ENCODE measurements at places on chromosomes 12 and 14.

- no peak for DNase-seq
These were observed 1140.7 kb upstream of the TMEM132C start for GRCh38 chr12:127126260-127126628.

DNA sequence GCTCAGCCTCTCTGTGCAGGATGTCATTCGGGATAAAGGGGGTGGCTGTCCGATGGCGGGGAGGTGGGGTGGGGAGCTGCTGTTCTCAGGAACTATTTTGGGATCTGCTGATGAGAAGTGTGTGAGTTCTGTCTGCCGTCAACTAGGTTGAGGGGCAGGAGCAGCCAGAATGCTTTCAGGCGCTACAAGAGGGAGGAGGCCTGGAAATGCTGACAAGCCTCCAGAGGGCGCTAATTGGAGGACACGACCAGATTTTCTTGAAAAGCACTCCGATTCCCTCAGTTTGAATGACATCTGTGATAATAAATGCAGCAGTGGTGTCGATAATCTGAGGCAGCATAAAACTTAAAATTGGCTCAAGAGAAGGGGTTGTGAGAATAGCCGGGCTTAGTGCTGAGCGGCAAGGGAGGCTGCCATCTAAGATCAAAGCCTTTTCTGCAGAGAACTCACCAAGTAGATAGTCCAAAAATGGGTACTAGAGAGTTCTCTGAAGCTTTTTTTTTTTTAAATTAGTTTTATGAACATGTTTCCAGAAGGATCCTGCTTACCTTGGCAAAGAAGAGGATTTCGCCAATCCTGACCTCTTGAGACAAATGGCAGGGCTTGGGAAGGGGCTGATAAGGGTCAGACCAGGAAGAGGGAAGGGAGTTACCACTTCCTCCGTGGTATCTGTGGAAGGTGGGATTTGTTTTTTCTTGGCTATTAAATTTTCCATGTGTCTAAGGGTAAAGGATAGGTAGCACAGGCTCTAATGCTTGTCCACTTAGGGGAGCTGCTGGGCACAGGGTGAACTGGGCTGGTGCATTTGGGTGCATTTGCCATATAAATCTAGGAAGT lies 94.4 kb downstream of the CRACR2A start:
- DNase-seq, result peak; percentile 40

- DNase-seq, result no peak
These were observed 533.3 kb upstream of the MIS18BP1 start for GRCh38 chr14:45786266-45786665.

GRCh38 chr14:87045246-87045645 lies 947.7 kb downstream of the GALC start:
- DNase-seq, result no peak

GRCh38 chr14:94638961-94639817 lies 27.0 kb downstream of the SERPINA3 start:
- no peak for DNase-seq

GRCh38 chr12:109982210-109982609 lies 14.0 kb downstream of the GIT2 start:
- no peak for DNase-seq

DNA sequence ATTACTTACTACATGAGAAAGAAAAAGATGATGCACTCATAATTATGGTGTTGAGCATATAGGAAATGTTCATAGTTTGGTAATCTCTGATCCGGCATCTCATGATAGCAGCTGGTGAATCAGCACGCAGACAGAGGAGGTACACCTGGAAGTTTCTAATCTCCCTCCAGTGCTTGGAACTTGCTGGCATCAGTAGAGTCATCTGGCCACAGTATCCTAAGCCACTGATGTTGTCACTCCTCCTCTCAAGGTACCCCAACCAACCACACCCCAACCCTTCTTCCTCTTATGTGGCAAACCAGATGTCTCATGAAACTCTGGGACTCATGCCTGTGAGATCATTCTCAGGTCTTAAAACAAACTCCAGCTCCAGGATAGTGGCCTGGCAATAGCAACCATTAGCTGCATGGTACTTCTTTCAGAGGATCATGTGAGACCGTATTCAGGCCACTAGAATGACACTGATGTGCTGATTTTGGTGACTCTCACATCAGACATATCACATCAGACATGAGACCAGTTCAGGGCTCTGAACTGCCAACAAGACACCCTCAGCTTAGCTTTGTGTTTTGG lies 143.0 kb downstream of the RASSF9 start:
- no peak for DNase-seq

DNA sequence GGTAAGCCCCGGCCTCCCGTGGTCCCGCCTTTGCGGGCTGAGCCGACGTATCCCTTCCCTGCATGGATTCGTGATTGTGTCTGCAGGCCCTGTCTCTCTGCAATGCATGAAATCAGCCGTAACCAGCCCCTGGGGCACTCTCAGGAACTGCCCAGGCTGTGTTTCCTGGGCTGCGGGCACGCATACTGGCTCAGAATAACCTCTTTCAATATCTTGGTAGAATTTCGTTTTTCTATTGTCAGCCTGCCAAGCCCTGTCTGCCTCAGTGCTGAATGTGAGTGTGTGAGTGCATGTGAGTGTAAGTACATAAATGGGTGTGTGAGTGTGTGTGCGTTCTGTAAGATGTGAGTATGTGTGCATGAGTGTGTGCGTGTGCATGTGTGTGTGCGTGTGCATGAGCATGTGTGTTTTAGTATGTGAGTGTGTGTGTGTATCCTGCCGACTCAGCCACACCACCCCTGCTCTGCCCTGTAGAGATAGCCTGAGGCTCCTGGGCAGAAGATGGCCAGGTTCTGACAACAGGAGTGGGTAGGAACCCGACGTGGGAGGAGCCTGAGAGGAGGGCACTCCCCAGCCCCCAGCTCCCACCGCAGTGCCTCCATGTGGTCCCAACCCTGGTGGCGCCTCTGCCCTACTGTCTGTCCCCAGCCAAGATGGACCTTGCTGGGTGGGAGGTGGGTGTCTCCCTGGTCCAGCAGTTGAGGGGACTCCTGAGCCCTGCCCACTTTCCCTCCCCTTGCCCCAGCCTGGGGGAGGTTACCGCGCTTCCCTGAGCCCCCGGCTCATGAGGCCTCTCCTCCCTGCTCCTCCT lies 268.8 kb downstream of the ADGRD1 start:
- DNase-seq, result no peak

- DNase-seq, result no peak
These were observed 134.1 kb upstream of the KRAS start for GRCh38 chr12:25384893-25385248.

DNA sequence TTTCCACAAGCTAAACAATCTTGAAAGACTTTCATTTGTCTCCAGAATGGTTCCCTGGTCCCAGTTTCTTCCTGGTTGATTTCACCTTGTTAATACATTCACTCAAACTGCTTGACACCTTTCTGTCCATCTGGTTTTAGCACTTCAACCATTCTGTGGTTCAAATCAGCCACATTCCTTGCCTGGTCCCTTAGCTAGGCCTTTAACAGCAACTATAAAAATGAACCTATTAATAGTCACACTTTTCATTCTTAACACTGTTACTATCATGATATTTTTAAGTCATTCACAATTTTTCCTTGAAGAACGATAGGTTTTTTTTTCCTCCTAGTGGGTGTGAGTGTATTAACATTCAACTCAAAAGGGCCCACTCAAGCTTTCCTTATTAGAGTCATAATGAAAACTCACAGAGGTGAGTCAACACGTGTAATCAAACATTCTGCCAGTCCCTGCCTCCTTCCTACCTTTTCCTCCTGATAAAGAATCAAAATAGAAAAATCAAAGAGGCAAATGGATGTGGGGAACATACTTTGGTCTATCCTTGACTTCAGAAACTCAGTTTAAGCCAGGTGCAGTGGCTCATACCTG lies 34.4 kb upstream of the CCNT1 start:
- DNase-seq, result no peak

DNA sequence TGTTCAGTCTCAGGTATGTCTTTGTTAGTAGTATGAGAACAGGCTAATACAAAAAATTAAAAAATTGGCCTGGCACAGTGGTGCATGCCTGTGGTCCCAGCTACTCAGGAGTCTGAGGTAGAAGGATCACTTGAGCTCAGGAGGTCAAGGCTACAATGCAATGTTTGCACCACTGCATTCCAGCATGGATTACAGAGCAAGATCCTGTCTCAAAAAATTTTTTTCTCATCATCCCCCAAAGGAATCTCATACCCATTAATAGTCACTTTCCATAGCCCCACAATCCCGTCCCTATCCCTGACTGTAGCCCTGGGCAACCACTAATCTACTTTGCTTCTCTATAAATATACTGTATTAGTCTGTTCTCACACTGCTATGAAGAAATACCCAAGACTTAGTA lies 57.8 kb downstream of the TTC8 start:
- no peak for DNase-seq

DNA sequence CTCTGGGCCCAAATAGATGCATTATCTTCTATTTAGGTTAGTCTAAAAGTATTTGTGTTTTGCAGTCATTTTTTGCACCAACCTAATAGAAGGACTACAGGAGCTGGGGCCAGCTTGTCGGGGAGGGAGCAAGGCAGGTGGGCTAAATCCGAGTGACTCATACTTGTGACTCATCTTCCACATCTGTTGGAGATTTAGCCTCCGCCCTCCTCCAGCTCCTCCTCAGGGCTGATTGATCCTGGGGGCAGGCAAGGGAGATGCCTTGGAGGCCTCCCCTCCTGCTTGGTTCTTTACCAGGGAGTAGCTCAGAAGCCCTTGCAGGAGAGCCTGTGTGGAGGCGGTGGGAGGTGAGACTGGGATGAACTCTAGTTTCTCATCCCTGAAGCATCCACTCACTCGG lies 27.9 kb downstream of the RHOF start:
- DNase-seq, result peak; percentile 70

DNA sequence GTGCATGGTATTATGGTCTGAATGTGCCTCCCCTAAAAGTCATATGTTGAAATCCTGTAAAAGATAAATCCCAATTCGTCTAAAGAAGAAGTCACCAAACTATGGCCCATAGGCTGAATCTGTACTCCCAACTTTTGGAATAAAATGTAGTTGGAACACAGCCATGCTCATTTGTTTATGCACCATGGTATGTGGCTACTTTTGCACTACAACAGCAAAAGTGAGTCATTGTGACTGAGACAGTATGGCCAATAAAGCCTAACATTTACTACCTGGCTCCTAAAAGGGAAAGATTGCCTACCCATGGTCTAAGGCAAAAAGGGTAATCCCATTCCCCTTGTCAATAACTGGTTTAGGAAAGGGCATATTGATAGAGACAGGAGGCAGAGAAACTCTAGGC lies 101.8 kb downstream of the LRIG3 start:
- DNase-seq, result no peak

DNA sequence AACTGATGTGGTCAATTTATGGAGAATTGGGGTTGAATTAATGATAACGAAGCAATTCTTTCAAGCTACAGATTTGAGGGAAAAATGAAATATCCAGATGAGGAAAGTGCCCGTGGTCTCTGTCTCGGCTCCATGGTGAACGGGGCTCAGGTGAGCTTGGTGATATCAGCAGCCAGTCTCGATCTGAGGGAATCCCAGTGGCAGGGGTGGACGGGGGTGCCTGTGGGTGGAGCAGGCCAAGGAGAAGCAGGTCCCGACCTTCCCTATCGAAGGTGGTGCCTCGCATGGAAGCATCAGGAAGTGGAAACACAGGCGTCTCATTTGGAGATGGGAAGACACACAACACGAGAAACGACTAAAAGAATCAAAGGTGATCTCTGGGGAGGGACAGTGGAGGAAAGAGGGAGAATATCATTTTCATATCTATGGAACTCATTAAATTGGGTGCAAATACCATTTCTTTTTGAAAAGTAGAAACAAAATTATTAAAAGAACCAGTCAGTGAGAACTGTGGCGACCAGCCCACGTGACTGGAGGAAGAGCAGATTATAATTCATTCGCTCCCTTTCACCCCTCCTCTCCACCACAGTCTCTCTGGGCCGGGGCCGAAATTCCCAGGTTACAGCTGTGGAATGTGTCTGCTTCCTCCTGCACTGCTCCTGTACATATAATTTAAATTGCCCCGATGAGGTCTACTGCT lies 354.3 kb upstream of the SFSWAP start:
- DNase-seq, result no peak

DNA sequence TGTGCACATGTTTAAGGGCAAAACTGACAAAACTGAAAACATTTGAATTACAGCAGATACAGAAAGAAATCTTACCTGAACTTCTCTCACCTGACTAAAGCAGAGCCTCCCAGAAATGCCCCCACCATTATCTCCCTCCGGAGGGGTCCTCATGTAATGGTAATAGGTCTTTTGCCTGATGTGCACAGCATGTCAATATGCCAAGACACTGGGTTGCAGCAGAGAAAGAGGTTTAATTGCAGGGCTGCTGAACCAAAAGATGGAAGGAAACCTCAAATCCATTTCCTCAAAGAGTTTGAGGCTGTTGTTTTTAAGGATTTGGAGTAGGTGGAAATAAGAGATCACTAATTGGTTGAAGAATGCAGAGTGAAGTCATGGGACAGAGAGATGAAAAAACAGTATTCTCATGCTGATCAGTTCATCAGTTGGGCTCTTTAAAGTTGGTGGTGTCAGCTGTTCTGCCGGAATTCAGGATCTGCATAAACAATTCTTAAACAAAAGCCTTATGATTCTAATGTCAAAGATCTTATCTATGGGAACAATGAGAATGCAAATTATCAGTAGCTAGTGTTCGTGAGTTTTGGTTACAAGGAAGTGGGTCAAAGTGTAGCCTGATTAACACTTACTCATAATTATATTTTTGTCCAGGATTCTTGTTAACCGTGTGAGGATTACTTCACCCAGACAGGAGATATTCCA lies 18.2 kb downstream of the ANG start:
- DNase-seq, result no peak

- no peak for DNase-seq
These were observed 1076.7 kb downstream of the TMTC2 start for GRCh38 chr12:83763425-83763824.

DNA sequence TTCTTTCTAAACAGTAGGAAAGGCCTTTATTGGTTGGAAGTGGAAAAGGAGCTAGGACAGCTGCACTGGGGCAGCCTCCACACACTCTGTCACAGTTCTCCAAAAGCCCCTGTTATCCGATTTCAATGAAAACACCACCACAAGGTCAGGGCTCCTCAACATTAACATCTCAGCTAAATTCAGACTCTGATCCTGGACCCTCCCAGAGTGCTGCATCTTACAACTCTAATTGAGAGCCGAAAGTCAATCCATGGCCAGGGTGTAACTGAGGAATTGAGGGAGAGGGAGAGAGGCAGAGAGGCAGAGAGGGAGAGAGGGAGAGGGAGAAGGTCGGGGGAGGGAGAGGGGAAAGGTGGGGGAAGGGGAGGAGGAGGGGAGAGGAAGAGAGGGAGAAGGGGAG lies 32.1 kb downstream of the DICER1 start:
- DNase-seq, result no peak

- peak; percentile 38 for DNase-seq
These were observed 136.3 kb downstream of the SCARB1 start for GRCh38 chr12:124727264-124727800.

- DNase-seq, result no peak
These were observed 131.0 kb upstream of the NCOR2 start for GRCh38 chr12:124698211-124698997.

- no peak for DNase-seq
These were observed 126.3 kb upstream of the DHRS4 start for GRCh38 chr14:23827100-23827892.

GRCh38 chr12:90512518-90512917 lies 442.5 kb downstream of the CCER1 start:
- DNase-seq, result no peak

Data from K562 (cell line).